ENCODE measurements at places on chromosomes 12 and 14. TPM values are rescaled to one million over a fixed set of nuclear protein-coding genes. Genes with fewer than 3 reads are reported as not detected.

DNA sequence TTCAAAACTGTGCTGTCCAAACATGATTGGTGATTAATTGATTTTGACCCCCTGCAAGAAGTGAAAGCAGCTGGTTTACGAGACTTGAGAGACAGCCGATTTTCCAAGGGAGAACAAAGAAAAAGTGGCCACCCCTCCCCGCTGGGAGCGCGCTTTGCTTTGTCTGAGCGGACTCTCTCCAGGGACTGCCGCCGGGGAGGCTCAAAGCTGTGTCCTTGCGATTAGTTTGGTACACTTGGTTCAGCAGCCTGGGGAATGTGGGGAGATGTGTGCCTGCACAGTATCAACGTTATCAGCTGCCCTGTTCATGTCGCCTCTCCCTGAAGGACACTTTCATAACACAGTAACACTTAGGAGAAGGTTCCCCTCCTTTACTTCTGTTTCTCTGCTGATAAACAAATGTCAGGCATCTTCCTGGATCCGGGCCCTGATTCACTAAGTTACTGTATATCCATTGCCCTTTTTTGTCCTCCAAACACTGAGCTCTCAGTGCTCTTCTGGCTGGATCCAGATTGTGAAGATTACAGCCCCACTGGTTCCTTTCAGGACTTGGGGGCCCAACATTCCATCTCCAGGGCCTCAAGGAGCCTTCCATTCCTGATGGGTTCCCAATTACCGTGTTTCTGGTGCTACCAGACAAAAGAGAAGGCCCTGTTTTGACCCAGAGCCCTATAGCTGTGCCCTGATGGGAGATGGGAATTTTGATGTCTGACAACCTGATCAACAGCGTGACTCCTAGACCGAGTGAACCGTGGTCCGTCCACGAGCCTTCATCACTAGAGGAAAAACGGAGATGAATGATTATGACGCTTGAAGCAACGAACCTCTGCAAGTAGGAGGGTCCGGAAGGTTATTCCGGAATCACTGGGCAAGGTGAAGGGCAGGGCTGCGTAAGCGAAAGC lies 31.7 kb upstream of the TUBA1C start:
- DNase-seq = no peak

DNA sequence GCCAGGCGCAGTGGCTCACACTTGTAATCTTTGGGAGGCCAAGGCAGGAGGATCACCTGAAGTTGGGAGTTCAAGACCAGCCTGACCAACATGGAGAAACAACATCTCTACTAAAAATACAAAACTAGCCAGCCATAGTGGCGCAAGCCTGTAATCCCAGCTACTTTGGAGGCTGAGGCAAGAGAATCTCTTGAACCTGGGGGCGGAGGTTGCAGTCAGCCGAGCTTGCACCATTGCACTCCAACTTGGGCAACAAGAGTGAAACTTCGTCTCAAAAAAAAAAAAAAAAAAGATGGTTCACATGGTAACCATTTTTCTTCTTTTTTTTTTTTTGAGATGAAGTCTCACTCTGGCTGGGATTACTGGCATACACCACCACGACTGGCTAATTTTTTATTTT lies 35.3 kb downstream of the SLC2A14 start:
- DNase-seq = no peak

DNA sequence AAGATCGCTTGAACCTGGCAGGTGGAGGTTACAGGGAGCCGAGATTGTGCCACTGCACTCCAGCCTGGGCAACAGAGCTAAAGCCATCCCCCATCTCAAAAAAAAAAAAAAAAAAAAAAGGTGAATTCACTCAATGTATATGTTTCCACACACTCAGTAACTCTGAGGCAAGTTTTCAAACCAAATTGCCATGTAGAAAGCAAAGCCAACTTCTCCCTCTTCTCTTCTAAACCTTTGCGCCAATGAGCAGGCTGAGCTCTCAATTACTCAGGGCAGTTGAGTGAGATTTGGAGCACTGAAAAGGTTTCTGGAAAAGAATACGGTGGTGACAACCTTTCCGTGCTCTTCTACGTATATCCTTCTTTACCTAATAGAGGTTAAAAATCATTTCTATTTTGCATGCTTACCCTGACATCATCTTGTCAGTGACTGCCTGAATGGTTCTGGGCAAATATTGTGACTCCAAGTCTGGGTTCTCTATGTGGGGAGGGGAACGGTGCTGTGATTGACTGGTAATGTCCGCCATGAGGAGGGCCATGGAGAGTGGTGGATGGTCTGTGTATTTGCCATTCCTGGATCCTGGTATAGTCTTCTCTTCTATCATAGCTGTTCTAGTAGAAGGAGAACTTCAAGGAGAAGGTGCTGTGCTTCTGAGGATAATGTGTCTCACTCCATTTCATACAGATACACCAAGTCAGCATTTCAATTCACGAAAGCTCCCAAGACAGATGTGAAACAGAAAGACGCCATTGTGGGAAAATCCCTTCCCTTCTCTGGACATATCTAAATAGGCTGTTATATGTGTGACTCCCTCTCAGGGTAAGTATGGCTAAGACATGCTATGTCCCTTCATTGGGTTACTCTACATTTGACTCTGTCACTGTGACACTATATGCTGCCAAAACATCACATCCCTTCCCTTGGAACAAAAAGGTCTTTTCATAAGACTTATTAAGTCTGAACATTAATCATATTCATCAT lies 46.2 kb upstream of the MED13L start:
- no peak for DNase-seq

AQP2 gene
- not detected for total RNA-seq

DNA sequence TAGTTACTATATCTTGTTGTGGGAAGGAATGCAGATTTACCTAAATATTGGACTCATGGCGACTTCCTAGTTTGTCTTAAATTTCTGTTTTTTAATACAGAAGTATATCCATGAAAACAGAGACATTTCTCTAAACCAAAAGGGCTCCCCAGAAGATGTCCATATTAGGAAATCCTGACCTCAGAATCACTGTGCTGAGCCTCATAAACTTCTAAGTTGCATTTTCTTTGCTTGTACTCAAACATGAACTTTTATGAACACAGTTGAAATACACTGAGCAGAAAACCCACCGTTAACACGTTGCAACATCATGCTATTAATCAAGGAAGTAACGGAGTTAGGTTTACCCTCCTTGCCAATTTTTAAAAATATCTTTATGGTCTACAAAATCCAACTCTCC lies 42.9 kb upstream of the NR2C1 start:
- no peak for DNase-seq

DNA sequence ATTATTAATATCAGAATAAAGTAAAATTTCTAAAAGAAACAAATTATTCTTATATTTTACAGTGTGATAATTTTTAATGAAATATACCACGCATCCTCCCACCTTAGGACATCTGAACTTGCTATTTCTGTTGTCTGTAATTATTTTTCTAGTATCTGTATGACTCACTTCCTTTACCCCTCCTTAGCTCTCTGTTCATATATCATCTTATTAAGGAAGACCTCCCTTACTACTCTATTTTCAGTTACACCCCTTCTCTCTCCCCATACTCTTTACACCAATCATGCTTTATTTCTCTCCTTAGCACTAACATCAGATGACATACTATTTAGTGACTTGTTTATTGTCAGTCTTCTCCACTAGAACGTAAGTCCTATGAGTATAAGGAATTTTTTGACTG lies 34.2 kb upstream of the C12orf50 start:
- DNase-seq = no peak

DNA sequence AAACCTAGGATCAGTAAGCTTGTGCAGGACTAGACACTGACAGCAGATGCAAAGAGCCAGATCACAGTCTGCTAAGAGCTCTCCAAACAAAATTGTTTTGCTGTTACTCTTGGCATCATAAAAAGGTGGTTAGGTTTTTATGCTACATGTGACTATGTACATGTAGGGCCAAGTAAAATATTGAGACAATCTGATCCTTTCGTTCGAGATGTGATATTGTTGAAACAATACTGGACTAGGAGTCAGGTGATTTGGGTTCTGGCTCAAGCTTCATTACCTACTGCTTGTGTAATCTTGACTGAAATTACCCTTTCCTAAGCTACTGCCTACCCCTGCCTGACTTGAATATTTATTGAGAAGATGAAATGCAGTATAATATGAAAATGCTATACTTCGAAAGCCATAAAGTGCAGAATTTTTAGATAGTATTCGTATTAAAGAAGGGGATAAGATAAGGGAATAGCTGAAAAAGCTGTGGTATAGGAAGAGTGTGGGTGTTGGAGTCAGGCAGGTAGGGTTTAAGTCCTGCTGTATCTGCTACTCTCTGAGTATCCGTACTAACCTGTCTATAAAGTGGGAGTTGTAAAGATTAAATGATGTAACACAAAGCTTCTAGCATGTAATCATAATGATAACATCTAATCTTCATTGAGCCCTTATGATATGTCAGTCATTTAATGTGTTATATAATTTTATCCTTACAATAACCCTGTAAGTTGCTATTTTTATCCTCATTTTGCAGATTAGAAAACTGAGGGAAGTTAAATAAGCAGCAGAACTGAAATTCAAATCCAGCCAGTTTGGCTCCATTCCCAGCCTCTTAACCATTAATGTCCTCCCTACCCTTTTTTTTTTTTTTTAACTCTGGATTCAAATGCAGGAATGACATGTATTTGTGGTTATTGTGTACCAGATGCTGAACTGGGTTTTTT lies 38.6 kb upstream of the ATF1 start:
- no peak for DNase-seq

GRCh38 chr14:39376667-39377403 lies 55.4 kb downstream of the FBXO33 start:
- DNase-seq = no peak
